Endothelial cell of umbilical vein (primary cell): ENCODE measurements at places on chromosomes 16 and 17. TPM values are rescaled to one million over a fixed set of nuclear protein-coding genes. Genes with fewer than 3 reads are reported as not detected.

GRCh38 chr16:81716478-81717225 lies 62.4 kb upstream of the PLCG2 start:
- DNase-seq, result no peak

GRCh38 chr17:28261219-28261618 lies 57.8 kb upstream of the TMEM97 start:
- no peak for DNase-seq

GRCh38 chr16:78286065-78286464 lies 186.6 kb downstream of the WWOX start:
- no peak for DNase-seq

ODAD4 gene
- 0.60 and 1.0 TPM in 2 replicates for total RNA-seq

DNA sequence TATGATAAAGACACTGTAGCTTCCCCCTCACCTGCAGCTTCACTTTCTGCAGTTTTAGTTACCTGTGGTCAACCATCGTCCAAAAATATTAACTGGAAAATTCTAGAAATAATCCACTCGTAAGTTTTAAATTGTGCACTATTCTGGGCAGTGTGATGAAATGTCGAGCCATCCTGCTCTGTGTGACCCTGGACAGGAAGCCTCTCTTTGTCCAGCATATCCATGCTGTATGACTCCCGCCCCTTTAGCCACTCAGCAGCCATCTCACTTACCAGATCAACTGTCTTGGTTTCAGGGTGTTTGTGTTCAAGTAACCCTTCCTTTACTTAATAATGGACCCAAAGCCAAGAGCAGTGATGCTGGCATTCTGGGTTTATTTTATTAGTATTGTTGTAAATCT lies 56.1 kb downstream of the SIAH1 start:
- no peak for DNase-seq
